ENCODE measurements at places on chromosomes 1 and 21.

GRCh38 chr1:154456631-154457030, 45.4 kb upstream of the TDRD10 start:
- no peak for DNase-seq

DNA sequence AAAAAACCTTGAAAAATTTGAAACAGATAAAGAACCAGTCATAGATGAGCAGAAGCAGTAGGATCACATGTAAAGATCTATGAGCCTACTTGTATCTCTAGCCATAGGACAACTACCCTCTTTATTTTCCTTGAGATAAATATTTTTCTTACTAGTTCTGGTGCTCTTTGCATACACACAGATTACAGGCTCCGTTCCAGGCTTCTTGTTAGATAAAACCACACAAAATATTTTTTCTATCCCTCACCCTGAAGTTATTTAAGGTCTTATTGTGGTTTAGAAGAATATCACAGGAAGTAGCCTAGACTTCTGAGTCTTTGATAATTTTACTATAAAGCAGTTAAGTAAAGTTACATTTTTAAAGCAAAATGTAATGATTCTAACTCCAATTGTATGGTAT, 512.2 kb downstream of the NEGR1 start:
- DNase-seq: no peak

DNA sequence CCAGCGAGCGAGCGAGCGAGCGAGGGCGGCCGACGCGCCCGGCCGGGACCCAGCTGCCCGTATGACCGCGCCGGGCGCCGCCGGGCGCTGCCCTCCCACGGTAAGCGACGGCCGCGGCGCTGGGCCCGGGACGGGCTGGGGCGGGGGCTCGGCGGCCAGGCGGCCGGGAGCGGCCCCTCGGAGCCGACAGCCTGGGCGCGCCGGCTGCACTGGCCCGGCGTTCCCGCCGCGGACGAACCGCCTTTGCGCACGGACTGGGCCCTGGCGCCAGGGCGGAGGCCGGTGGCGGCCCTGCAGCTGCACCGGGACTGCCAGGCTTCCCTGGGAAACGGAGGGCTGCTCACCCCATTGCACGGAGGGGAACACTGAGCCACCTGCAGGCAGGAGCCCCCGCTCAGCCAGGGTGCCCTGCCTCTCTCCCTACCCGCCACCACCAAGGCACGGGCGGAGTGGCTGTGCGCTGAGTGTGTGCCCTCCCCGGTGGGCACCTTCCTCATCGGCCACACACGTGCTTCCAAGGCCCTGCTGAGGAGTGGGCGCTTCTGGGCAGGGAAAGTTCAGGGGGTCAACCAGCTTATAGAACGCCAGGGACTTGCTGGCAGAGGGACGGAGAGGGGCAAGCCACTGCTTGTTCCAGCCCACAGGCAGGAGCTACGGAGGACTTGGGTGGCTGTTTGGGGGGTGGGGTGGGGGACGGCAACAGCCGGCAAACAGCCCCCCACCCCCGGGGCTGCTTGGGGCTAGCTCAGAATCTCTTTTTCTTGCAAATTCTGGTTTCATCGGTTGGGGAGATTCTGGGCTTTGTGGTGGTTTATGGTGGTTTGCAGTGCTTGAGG, 532 bp downstream of the CSF1 start:
- DNase-seq: no peak

- no peak for DNase-seq
Observed at GRCh38 chr1:186629341-186629740, 50.9 kb downstream of the PTGS2 start.

- DNase-seq: no peak
Observed at GRCh38 chr1:229030630-229031029, 240.3 kb upstream of the RAB4A start.

DNA sequence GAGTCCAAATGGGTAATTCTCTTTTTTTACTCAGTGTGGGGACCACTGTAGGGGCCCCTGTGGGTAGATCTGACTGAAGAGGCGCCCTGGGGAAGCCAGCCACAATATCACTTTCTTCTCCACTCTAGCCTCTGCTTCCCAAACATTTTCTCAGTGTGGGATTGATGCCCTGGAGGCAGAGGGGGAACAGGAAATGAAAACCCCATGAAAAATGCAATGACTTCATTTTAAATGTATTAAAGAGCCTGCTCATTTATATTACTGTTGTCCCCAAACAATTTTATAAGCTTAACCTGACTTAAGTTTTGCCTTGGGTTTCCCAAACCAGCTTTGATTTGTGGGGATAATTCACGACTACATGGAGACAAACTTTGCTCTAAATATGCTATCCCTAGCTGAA, 181.9 kb downstream of the C1orf94 start:
- no peak for DNase-seq

- DNase-seq: no peak
Observed at GRCh38 chr1:16195518-16195905, 16.9 kb downstream of the ARHGEF19 start.

DNA sequence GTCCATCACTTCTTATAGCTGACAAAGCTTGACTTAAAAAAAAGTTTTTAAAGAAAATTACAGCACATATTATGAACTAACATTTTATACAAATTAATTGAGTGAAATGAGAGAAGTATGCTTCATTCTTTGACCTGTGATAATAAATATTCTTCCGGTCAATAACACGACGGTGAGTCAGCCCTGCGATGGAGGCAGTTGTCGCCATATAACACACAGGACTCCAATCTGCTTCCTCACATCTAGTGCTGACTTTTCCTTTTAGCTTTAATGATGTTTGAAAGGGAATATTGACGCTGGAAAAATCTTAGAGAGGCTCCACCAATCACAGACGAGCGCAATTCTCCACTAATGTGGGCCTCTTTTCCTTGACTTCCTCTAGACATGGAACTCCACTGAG, 166.9 kb upstream of the C1orf21 start:
- DNase-seq: no peak

DNA sequence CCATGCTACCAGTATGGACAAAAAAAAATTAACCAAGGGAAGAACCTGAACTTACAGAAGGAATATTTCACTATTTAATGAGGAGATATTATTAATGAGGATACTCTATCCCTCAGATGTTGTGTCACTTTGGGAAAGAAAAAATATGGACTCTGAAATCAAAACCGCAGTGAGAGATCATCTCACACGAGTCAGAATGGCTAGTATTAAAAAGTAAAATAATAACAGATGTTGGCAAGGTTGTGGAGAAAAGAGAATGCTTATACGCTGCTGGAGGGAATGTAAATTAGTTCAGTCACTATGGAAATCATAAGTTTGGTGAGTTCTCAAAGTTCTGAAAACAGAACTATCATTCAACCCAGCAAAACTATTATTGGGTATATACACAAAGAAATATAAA, 30.9 kb downstream of the TNFSF4 start:
- DNase-seq: no peak

- DNase-seq: no peak
Observed at GRCh38 chr1:2027961-2028583, 8.9 kb downstream of the GABRD start.

GRCh38 chr1:18160290-18160942, 52.8 kb downstream of the IGSF21 start:
- no peak for DNase-seq

DNA sequence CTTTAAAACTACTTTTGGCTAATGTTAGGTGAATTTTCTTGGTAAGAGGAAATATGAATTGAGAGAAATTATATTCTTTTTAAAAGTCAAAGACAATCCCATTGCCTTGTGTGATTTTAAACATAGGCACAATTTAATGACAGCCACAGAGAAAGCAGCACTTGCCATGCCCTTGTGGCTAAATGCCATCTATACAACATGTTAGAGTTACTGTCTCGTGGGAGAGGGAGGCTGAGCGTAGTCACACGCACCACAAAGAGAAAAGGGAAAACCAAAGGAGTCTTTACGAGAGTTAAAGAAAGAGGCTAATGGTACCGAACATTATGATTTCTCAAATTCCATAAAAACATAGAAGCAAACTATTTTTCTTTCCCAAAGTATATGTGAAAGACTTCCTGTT, 537.9 kb downstream of the PTPRC start:
- no peak for DNase-seq

DNA sequence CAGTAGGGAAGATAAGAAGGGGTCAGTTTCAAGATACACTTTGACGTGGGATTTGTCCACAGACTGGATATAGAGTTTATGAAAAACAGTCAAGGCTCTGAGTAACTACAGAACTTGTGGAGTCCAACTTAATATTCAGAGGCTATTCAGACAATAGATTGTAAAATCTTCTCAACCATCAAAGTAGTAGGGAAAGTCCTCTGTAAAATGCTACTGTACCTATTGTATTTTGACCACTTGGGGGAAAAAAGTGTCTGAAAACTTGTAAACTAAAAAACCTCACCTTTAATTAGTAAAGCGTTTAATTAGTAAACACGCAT, 10.5 kb downstream of the PTP4A2 start:
- no peak for DNase-seq

GRCh38 chr1:3547055-3548005, 64.0 kb downstream of the MEGF6 start:
- DNase-seq: no peak

- no peak for DNase-seq
Observed at GRCh38 chr1:225941187-225941941, at the start of gene LEFTY2. LEFTY2 (minus strand) TSS chr1:225941220; CDS start chr1:225941140, 80 bp downstream.

- no peak for DNase-seq
Observed at GRCh38 chr1:240743705-240744104, 131.8 kb upstream of the GREM2 start.

DNA sequence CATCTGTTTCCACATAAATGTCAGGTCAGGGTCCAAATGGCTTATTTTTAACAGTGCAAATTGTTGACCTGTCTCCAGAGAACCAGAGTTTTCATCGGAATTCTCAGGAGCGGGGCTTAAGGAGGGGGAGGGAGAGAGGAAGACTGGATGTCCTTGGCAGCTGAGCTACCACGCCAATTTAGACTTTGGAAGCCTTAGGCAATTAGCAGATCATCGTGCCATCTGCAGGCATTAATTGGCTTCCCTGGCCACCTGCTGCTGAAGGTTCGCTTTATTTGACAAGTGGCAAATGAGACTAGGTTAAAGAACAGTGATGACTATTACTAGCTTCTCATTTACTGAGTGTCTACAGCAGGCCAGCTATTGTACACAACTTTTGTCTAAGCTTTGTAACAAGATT, 43.7 kb downstream of the HLX start:
- DNase-seq: no peak

- DNase-seq: no peak
Observed at GRCh38 chr1:193661385-193661784, 475.0 kb upstream of the B3GALT2 start.

Measured in T-helper 1 cell (primary cell).